ENCODE measurements at places on chromosomes 7 and 10.

- DNase-seq, result peak; percentile 12
Observed at GRCh38 chr10:47165711-47166404, 134.1 kb upstream of the GDF10 start.

- no peak for DNase-seq
Observed at GRCh38 chr10:114862456-114862855, 40.9 kb downstream of the FHIP2A start.

GRCh38 chr7:20220921-20221547 lies 3.9 kb upstream of the MACC1 start:
- DNase-seq, result no peak

DNA sequence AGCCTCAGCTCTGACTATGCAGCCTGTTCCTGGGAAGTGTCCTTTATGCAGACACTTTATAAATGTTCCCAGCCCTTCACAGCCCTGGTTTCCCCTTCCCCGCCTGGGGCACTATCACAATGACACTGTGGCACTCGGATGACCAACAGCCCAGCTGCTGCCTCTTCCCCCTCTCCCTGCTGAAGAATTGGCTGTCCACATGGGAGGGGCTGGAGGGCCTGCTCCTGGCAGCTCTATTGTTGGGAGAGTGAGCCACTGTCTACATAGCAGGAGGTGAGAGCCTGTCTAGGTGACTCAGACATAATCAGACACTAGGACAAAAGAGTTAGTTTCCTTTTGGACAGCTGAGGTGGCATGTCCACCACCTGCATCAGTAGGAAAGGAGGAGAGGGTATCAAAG lies 437.5 kb downstream of the PLXNA4 start:
- DNase-seq, result no peak

DNA sequence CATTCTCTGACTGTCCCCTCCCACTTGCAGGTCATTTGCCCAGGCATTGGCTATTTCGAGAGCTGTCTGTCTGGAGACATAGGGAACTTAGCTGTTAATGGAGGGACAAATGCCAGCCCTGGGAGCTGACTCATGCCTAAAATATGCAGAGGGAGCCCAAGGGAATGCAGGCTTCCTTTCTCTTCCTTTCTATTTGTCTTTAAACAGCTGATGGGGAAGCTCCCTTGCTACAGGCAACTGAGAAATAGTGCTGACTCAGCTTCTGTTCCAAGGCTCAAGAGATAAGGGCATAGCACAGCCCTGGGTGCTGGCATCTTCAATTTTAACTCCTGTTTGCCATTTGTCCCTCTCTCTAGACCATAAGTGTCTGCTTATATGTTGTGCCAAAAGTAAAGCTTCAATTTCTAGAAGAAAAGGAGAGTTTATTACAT lies 82.7 kb upstream of the C1GALT1 start:
- DNase-seq, result no peak

DNA sequence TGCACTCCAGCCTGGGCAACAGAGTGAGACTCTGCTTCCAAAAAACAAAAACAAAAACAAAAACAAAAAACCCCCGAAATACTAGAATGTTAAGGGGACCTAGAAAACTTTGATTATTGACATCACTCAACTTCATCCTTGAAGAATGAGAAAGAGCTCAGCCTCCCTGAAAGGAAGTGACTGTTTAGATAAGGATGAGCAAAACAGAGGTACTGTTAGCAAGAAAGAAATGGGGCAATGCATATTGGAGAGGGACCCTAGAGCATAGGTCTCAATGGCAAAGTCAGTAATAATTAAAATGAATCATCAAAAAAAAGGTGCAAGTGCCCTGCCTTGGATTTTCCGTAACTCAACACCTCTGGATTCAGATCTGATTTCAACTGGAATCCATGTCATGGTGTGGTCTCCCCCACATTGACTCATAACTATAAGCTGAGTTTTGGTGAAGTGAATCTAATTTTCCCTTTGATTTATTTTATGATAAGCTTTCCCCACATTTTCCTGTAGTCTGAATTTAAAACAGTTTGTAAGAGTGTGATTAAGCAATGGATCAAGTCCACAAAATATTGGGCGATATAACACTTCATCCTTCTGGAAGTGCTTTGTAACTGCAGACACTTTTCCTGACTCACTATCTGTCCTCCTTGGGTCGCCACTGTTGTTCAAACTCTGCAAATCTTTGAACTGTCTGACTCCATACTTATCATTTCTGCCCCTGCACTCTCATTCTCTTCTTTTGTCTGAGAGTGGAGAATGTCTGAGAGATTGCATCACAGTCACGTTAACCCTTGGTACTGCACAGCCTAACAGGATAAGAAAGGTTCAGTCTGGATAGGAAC lies 224.8 kb upstream of the LYZL1 start:
- no peak for DNase-seq

DNA sequence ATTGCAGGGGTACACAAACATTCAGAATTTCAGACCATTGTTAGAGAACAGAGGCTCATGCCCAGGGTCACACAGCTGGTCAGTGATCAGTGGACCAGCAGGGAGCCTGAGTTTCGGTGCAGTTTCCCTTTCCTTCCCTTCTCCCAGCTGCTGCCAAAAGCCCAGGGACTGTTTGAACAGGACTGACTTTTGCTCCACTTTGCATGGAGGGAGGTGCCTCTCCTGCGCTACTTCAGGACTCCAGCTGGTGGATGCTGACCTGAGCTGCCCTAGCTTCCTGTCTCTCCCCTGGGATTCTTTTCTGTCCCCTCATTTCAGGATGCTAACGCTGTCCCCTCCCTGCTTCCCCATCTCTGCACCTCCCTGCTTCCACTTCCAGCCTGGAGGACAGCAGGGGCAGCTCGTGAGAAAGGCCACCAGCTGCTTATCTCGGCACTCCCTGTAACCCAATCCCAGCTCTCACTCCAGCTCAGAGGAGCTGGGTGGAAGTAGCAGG lies 14.5 kb downstream of the SH2D4B start:
- no peak for DNase-seq

- DNase-seq, result no peak
Observed at GRCh38 chr7:94643771-94644545, 12.0 kb downstream of the SGCE start.

GRCh38 chr10:123415523-123415922 lies 250.6 kb upstream of the GPR26 start:
- DNase-seq, result no peak

- DNase-seq, result no peak
Observed at GRCh38 chr7:82722946-82723345, 279.4 kb upstream of the CACNA2D1 start.

- DNase-seq, result no peak
Observed at GRCh38 chr10:17418249-17418648, 36.1 kb downstream of the ST8SIA6 start.

- no peak for DNase-seq
Observed at GRCh38 chr10:132398566-132398991, 1.6 kb downstream of the PWWP2B start.

- no peak for DNase-seq
Observed at GRCh38 chr7:152571068-152571467, 104.9 kb downstream of the XRCC2 start.
